ENCODE measurements at places on chromosomes 5 and 9.

DNA sequence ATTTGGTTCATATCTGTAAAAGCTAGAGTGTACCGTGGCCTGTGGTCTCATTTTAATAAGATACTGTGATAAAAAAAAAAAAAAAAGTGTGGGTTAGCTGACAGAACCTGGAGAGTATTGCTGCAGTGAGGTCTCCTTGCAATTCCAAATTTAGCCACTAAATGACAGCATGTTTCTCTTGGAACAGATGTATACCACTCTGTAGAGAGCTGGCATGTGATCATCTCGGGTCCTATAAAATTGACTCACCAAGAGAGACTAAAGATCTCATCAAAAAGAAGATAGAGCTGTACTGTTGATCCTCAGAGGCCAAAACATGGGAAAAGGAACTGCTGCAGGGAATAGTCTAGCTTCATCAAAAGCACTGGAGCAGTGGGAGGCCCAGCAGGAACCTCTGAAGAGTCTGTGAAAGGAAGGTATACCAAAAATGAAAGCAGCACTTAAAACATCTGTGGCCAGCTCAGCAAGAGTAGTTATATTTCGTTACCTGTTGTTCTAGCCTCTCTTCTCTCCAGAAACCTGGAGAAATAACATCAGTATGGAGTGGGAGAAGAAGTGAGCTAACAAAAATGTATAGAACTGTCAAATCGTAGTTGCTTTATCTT lies 826.8 kb downstream of the EFNA5 start:
- peak; percentile 6 for DNase-seq

GRCh38 chr5:61599370-61600122 lies 267.5 kb downstream of the ZSWIM6 start:
- peak; percentile 8 for DNase-seq

GRCh38 chr5:179414459-179415261 lies 69.4 kb upstream of the ADAMTS2 start:
- no peak for DNase-seq

- DNase-seq, result peak; percentile 75
Measured at GRCh38 chr5:172777881-172778814, 7.2 kb upstream of the DUSP1 start.

- no peak for DNase-seq
Measured at GRCh38 chr5:170519549-170519948, 15.7 kb downstream of the KCNIP1 start.

GRCh38 chr5:65084795-65085515 lies 316.2 kb downstream of the CWC27 start:
- DNase-seq, result no peak

- peak; percentile 28 for DNase-seq
Measured at GRCh38 chr9:93575796-93576257, 557 bp upstream of the PHF2 start.

DNA sequence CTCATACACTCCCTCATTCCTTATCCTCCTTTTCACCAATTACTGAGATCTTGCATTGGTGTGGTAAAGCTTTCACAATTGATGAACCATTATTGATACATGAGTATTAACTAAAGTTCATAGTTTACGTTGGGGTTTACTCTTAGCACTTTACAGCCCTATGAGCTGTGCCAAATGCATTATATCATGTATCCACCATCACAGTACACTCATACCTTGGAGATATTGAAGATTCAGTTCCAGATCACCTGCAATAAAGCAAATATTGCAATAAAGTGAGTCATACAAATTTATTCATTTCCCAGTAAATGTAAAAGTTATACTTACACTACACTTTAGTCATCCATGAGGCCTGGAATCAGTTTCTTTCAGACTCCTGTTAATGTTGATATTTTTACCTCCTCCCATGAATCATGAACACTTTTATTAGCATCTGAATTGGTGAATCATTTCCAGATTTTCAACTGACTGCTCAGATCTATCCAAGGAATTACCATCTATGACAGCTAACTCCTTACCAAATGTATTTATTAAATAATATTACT lies 546.6 kb upstream of the PTPRD start:
- no peak for DNase-seq

Measured in RPMI7951 (cell line).